ENCODE measurements at places on chromosomes 11 and 22.

DNA sequence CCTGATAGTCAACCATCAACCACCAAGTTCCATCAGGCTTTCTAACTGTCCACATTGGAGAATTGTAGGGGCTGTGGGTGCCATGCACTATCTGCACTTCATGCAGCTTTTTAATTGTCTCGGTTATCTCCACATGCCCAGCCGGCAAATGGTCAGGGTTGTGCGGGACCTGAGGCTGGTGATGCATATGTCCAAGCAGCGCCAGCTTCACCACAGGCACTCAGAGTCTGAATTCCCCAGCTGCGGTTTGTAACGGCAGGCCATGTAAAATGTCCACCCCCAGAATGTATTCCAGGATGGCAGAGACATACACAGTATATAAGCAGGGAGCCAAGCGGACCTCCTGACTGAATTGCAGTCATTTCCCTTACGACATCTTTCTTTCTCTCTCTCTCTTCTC, 435.6 kb downstream of the DYNC2H1 start:
- DNase-seq, result no peak

- DNase-seq, result peak; percentile 59
Observed at GRCh38 chr11:74265256-74265655, 46.2 kb downstream of the P4HA3 start.

DNA sequence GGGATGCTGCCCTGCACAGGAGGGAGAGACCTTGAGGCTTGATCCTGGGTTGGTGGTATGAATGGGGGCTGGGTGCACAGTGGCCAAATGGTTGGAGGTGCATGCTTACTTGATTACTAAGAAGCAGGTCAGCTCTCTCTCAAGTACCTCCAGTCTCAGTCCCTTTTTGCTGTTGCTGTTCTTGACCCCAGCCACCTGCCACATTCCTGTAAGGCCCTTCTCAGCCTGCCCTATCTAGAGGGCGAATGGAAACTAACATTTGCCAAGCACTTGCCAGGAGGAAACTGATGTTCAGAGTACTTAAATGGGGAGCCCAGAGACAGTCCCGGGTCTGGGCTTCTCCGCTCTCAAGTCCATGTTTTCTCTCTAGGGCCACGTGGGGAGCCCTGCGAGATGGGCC, 39.9 kb downstream of the CABIN1 start:
- DNase-seq, result no peak

DNA sequence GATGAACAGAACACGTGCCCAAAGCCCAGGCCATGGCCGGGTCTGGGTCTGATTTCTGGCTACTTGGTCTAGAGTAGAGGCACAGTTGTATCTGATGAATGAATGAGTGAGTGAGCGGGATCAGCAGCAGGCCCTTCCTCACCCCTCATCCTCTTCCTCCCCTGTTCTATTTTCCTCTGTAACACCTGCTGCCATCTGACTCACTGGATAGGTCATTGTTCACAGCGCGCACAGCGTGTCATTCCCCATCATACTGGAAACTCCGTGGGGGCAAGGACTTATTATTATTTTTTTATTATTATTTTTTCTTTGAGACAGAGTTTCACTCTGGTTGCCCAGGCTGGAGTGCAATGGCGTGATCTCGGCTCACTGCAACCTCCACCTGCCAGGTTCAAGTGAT, 13.9 kb downstream of the NCF4 start:
- no peak for DNase-seq

- no peak for DNase-seq
Observed at GRCh38 chr11:110432713-110433392, 3.1 kb downstream of the FDX1 start.

- DNase-seq, result peak; percentile 99
Observed at GRCh38 chr22:34841331-34841771, 224.6 kb upstream of the ISX start.

DNA sequence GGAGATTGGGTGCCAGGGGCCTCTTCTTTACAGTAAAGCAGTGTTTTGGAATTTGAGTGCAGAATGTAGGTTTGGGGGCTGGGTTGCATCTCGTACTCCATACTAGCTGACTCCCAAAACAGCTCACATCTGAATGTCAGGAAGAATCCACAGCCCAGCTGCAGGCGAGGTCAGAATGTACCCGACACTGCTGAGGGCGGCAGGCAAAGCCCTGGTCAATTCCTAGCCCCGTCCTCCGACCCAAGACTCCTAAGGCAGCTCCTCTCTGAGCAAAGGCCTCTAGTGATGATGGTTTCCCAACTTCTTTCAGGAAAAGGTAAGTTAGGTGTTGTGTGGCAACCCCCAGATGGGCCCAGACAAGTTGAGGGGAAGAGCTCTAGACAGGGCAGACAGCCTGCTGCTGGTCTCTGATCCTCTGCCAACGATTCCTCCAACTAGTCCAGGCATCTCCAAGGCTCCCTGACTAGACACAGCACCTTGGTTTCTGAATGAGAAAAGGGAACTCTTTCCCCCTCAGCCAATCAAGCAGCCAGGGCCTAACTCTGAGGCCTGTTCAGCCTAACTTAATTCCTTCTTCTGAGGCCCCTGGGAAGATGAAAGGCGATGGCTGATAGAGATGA, 8.6 kb downstream of the LARGE2 start:
- DNase-seq, result no peak

DNA sequence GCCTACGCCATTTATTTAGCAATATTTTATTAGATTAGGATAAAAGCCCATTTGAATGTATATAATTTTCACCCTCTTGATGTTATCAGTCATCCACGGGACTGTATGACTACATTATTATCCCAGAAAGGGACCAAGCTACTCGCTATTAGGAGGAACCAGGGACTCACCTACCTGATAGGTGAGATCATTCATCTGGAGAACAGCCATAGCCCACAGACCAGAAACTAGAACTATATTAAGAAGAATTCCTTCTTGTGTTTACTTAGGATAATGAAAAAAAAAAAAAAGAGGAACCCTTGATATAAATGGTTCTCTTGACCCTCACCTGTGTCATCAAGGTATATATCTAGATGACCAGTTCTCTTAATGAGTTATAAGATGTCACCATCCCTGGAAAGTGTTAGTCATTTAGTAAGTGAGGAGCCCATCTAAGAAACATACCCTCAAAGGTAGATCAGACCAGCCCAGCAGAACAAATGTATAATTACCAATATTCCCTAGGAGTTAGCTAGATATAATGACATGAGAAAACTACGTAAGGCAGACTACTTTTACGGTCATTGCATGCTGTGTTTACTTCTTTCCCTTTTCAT, 8.0 kb downstream of the SIK3 start:
- no peak for DNase-seq

GRCh38 chr11:65047581-65048422, 6.8 kb downstream of the SAC3D1 start:
- DNase-seq, result no peak

GRCh38 chr11:86769219-86769618, 31.1 kb upstream of the PRSS23 start:
- DNase-seq, result peak; percentile 46

GRCh38 chr22:46972901-46973831, 210.7 kb downstream of the TBC1D22A start:
- no peak for DNase-seq

- no peak for DNase-seq
Observed at GRCh38 chr22:33332538-33332937, 274.4 kb upstream of the SYN3 start.

- no peak for DNase-seq
Observed at GRCh38 chr11:119166368-119167076, 2.0 kb upstream of the NLRX1 start.
